ENCODE measurements at places on chromosomes 3 and 15.

GRCh38 chr15:72764656-72765055 is 18.9 kb downstream of the ADPGK start:
- no peak for DNase-seq

DNA sequence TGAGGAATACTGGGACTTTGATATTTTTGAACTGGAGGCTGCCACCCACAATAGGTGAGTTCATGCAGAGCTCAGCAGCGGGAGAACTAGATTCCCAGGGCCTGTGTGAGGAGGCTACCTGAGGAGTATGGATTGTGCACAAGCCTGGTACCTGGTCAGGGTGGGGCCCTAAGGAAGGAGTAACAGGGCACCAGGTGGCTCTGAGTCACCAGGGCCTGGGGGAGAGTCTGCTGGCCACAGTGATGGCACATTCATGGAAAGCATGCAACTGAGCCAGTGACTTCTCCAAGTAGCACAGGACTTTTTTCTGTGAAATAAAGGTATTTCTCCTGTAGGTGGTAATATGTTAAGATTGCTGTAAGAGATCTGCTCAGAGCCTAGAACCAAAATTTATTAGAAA is 134.4 kb downstream of the PDE8A start:
- DNase-seq: no peak

DNA sequence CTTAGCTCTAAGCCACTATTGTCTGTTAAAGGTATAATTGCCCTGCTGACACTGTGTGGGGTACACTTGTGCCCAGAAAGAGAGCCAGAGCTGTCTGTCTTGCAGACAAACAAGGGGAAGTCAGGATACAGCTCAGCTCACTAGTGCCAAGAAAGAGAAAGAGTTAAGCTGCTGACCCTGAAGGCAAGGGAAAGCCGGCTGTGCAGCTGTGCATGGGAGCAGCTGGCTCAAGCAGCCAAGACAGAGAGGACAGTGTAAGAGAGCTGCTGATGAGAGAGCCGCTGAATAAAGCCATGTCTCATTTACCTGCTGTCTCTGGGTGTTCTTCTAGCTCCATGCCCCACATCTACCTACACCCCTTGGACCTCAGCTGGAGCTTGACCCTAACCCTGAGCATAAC is 428.1 kb upstream of the NAALADL2 start:
- no peak for DNase-seq

DNA sequence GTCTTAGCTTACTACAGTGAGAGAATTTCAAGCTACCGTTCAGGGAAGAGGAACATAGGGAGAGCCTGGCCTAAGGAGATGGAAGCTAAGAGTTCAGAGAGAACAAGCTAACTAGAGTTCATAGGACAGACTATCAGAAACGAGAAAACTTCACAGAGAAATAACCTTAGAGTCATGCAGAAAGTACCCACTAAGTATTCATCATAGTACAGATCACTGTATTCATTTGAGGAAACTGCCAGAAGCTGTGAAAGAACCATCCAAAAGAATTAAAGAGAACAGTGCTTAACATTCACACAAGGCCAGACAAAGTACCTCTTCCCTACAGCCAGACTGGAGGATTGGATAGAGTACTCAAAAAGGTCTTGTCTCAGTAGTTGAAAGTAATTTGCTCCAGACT is 15.2 kb upstream of the GBE1 start:
- DNase-seq: no peak

GRCh38 chr3:16496008-16496407 is 17.5 kb downstream of the RFTN1 start:
- no peak for DNase-seq

GRCh38 chr15:100515758-100516157 is 13.0 kb downstream of the CERS3 start:
- DNase-seq: no peak

DNA sequence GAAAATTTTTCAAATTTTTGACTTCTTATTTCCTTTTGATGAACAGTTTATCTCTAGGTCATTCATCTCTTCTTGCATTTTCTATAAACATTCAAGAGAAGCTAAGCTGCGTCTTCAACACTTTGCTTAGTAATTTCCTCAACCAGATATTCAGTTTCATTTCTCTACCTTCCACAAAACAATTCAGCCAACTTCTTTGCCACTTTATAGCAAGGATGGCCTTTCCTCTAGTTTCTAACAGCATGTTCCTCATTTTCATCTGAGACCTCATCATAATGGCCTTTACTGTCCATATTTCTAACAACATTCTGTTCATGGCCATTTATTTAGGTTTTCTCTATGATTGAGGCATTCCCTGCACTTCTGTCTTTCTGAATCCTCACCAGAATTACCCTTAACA is 90.0 kb downstream of the ARIH1 start:
- DNase-seq: no peak

- no peak for DNase-seq
Observed at GRCh38 chr3:128994173-128994512, 267 bp upstream of the CFAP92 start.

DNA sequence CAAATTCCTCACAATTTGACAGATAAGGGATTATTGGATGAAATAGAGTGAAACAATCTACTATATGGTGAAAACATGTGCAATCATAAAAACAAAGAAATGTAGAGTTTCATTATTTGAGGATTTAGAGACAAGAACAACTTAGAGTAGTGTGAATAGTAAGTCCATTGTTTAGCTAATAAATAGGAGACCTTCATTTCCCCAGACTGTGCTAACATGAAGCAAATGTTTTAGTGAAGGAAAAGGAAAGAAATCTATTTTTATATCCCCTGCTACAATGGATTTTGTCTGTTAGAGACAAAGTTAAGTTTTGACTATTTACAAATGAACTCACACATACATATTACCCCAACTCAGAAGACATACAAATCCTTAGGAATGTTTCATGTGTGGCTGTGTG is 77.8 kb downstream of the EFL1 start:
- DNase-seq: no peak

DNA sequence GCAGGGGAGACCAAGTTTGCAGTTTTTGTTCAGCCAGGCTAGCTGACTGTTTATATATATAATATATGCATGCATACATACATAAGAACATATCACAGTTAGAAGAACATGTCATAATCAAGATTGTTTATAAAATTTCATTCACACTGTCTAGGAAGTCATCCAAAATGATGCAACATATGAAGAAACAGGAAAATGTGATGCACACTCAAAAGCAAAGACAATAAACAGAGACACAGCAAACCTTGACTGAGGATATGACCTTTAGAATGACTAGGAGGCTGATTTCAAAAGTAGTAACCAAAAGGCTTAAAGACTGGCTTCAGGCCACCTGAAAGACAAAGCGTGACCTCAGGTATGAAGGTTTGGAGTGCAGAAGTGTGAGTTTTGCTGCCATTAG is 166.2 kb upstream of the NDN start:
- DNase-seq: no peak

DNA sequence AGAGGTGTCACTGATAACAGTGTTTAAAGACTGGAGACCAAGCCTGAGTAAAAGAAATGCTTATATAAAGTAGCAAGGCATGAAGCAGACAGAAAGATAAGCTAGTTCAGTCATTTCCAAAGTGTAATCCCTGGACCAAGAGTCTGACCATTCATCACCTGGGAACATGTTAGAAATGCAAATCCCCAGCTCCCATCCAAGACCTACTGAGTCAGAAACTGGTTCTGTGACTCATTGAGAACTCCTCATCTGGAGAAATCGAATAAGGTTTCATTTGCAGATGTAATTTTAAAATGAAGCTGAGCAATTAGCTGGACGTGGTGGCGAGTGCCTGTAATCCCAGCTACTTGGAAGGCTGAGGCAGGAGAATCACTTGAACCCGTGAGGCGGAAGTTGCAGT is 473.9 kb upstream of the UBE2E2 start:
- DNase-seq: no peak

DNA sequence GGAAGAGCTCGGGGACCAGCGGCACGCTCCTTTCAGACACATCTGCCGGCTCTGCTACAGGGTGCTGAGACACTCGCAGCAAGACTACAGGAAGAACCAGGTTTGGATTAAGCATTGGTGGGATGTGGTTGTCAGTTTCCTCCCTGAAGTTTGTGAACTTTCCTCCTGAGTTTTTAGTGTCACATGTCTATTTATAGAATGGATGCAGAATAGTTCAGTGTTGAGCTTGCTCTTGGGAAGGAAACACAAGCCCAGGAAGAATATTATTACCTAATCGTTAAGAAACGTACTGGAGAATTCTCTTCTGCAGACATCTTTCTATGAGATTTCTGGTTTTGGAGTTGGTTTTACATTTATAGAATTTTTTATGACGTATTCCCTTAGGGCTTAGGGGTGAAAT is 172.0 kb downstream of the ITPR1 start:
- DNase-seq: no peak

- DNase-seq: no peak
Observed at GRCh38 chr15:31365032-31365654, 38.5 kb downstream of the KLF13 start.

DNA sequence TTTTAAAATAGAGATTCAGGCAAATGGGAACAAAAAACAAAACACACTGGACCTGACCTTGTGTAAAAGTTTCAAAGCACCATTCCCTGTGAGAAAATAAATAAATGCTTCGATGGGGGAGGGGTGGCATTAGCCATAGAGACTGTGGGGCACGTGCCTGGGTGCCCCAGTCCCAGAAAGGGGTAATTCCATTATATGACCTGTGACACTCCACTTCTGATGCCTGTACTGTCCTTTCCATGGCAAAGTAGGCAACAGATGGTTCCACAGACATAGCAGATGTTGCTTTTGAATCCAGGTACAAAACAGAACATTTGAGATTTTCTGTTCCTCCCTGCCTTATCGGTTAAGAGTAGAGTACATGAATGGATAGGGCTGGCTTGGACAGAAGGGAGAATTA is 3.9 kb downstream of the PHLDB2 start:
- DNase-seq: no peak

- no peak for DNase-seq
Observed at GRCh38 chr3:42822828-42823227, 13.6 kb downstream of the ACKR2 start.

- DNase-seq: no peak
Observed at GRCh38 chr15:49468481-49468839, 45.4 kb downstream of the FGF7 start.

GRCh38 chr3:143727391-143727790 is 120.9 kb downstream of the SLC9A9 start:
- DNase-seq: no peak

DNA sequence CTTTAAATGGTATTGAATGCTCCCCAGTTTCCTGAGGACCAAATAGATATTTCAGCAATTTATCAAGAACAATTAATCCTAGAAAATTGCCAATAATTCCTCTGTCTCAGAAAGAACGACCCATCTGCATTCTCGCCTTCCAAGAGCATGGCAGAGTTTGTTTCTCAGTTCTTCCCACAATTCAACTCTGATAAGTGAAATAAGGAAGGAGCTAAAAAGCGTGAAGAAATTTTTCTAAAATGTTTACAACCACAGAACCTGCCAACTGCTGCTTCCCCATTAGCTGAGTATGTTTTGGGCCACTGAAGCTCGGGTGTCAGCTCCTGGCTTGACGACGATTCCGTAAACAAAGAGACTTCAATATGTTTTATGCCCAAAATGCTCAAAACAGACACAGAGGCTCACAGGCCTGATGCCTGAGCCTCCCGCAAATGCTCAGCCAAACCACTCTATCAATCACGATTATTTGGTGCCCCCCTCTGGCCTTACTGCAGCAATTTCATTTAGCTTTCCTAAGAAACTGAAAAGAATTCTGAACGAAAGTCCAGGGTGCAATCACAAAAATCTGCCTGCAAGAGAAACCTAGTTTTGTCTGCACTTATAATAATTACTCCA is 259.2 kb upstream of the CCDC54 start:
- peak; percentile 58 for DNase-seq

GRCh38 chr3:40258555-40258954 is 51.0 kb upstream of the EIF1B start:
- peak; percentile 47 for DNase-seq

DNA sequence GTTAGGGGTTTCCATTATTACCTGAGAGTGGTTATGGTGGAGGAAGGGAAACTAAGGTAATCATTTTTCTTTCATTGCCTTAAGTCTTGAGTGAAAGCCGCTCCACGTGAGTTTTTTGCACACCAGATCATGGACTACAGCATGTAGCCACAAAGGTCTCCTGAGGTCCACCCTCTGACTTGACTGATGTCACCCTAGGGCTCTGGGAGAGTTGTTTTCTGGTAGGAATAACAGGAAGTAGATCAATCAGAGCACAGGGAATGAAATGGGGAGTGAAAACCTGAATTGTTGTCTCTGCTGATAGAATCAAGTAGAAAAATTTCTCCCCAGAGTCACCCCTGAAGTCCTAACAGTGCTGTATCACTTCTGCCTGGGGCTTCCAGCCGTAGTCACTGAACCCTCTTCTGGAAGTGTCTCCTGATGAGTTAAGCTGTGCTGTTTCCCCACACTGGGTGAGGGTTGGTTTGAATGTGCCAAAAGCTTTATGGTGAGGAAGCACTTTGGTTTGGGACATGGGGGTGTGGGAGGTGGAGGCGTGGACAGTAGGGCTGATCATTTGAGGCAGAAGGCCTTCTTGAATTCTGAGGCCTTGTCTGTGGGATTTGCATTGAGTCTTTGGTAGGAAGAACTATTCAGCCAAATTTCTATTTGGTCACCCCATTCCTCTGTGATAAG is 64.3 kb downstream of the SLCO3A1 start:
- DNase-seq: peak; percentile 63

DNA sequence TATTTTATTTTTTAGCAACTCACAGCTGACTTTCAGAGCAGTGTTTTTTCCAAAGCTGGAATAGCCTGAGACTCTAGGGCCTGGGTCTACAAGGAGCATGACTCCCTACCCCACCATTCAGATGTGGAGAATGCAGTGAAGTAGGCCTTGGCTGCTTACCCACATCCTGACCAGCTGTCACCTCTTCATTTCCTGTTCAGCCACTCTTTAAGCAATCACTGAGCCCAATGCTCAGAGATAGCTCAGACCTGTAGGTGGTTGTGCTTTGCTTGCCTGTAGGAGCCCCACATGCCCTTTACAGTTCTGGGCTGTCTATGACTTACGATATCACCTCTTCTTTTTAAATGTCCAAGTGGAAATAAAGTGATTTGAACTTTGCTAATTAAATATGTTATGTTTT is 148.1 kb downstream of the NEK11 start:
- DNase-seq: no peak

GRCh38 chr3:155382396-155383042 is 89.0 kb upstream of the STRIT1 start:
- DNase-seq: peak; percentile 36

DNA sequence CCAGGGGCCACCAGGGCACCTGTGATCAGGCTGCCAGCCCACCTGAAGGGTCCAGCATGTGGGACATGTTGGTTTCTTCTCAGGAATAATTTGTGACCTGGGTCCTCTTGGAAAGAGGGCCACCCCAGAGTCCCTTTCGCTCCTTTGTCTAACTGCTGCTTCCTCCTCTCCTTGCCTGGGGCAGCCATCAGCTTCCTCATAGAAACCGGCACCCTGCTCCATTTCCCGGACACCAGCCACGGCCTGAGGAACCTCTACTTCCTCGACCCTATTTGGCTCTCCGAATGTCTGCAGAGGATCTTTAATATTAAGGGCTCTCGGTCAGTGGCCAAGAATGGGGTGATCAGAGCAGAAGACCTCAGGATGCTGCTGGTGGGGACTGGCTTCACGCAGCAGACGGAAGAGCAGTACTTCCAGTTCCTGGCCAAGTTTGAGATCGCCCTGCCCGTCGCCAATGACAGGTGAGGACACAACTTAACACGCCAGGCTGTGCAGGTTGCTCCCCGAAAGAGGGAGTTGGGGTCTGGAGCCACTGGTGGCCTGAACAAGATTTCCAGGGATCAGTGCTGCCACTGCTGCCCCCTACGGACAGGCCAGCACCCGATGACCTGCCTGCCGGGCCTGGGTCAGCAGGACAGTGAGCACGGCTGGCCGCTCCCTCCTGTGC is 109.7 kb downstream of the LRRK1 start:
- no peak for DNase-seq

All from NCI-H526 (cell line).